ENCODE measurements at places on chromosomes 2 and 18. TPM values are rescaled to one million over a fixed set of nuclear protein-coding genes. Genes with fewer than 3 reads are reported as not detected.

GRCh38 chr18:60698901-60699300, 326.3 kb upstream of the MC4R start:
- no peak for DNase-seq

DNA sequence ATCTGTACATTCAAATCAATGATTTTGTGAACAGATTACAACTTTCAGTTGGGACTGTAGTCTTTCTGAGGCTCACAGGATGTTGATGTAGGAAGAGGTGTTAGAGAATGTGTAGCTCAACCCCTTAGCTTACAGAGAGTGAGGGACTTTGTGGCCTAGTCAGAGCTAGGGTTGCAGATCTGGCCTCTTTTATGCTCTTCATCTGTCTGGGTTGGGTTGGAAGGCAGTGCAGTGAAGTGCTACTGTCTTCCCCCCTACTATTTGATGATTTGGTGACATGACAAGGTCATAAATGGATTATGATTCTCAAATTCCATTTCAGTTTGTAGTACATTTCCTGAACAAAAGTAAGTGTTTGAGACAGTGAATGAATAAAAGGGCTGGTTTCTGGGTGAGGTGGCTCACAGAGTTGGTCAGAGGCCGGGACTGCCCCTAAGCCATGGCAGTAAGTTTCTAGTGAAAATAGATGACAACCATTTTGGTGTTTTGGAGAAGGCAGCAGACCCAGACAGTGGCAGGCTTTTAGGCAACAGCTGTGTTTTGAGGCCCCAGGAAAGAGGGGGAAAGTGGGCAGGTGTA, 21.6 kb downstream of the MAP4K4 start:
- DNase-seq: peak; percentile 67

DNA sequence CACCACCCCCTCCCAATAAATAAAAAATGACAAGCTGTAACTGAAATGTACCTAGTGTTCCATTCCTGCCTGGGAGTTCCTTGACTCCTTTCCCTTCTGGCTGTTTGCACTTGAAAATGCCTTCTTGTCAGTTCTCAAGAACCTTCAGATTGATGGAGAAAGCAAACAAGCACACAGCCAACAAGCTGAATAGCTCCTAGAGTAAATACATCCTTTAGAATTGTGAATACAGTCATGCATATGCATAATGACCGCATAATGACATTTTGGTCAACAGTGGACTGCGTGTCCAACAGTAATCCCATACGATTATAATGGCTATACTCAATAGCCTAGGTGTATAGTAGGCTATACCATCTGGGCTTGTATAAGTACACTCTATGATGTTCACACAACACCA, 97.0 kb downstream of the LYPD6 start:
- DNase-seq: no peak

- DNase-seq: no peak
Measured at GRCh38 chr18:48929941-48930713, 20.6 kb downstream of the SMAD7 start.

- no peak for DNase-seq
Measured at GRCh38 chr2:217990791-217991465, 11.9 kb downstream of the TNS1 start.

- DNase-seq: peak; percentile 19
Measured at GRCh38 chr2:177332026-177332991, 60.3 kb upstream of the AGPS start.

GRCh38 chr2:164913011-164913410, 42.3 kb downstream of the SLC38A11 start:
- DNase-seq: no peak

GRCh38 chr2:199739413-199740110, 111.4 kb downstream of the FTCDNL1 start:
- peak; percentile 42 for DNase-seq

- no peak for DNase-seq
Measured at GRCh38 chr2:239911641-239912071, 113.5 kb downstream of the NDUFA10 start.

- no peak for DNase-seq
Measured at GRCh38 chr2:216540920-216541319, 42.3 kb downstream of the RPL37A start.

DNA sequence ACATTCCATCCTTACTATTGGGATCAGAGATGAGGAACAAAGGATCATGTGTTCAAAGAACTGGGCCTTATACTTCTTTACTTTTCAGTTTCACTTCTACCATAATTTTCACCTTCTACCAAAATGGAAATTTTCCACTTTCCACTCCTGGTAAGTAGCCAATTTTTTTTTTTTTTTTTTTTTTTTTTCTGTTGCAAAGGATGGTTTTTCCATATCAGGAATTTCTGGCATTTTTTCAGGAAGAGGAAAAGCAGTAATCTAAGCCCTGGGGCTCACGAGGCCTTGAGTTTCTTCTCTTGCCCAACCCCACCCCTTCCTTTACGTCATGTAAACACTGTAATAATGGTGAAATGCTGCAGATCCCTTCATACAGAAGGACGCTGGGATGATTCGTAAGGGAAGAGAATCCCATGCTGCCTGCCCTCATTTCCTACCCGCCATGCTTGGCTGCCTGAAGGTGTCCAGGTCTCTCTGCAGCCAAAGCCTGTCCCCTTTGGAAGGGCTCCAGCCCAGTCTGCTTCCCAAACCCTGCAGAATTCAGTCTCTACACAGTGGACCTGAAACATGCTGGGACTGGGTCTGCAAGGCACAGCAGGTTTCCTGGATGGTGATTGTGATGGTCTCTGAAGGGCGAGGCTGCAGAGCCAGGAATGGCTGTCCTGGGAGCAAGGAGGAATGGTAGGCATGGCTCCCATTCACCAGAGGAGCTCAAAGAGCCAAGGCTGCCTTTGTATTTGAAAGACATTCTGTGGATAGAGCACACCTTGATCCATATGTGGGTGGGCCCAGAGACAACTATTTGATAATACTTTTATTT, 57.0 kb downstream of the EFR3B start:
- no peak for DNase-seq

DNA sequence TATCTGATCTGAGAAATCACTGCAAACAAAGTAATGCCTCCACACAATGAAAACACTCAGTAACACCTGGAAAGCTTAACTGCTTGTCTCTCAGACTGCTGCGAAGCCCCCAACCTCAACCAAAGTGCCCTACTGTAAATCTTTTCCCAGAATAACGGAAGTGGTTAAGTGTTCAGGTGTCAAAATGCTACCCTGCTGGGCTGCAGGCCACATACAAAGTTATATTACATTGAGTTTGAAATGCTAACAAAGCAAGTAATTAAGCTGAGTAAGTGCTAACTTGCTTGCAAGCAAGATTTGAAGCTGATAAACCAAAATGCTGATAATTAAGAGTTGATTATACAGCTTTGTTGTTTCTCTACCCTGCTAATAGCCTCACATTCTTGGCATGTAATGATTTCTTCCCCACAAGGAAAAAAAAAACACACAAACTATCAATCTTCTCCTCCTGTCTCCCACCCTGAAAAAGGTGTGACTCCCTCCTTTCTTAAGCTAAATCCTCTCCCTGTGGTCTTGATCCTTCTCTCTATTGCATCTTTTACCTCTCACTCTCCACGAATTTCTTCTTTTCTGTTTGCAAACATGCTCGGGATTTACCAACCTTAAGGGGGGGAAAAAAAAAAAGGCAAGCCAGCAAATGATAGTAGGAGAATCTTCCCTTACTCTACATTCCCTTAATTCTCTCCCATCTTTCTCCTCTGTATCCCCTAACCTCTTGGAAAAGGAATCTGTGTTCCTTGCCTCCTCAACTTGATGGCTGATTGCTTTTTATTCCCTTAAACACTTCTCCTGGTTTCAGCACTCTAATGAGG, 266.8 kb upstream of the SIX3 start:
- no peak for DNase-seq

DNA sequence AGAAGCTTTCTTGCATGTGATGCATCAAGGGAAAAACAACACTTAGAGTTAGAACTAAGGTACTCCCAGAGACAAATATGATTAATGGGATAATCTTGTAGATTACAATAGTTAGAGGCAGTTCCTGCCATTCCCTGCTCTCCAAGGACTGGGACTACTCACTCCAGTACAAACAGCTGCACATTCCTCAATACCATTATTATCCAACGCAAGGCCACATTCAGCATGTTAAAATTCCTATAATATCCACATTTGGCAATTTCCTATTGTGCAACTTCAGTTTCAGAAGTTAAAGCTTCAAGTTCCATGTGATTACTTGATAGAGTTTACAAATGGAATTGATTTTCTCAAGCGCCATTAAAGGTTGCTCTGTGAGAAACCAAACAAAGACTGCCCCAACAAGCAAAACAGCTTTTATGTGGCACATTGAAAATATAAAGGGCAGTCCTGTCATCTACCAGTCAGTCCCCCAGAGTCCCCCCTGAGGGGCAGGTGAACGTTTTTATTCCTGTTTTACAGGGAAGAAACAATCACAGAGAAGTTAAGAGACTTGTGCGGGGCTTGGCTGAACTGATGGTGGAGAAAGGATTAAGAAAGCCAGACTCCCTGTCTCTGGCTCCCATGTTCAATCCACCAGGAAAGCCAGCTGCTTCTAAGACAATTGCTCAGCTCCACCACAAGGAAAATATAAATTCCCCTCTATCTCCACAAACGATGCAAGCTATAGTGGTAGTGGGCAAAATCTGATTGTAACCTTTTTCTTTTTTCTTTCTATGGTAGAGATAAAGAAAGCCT, 72.6 kb downstream of the TXNL1 start:
- DNase-seq: no peak

CFAP53 gene
- total RNA-seq: 0.54 TPM

RAMP1 gene
- 0.24 TPM for total RNA-seq

LYPD1 gene
- not detected for total RNA-seq

TSPYL6 gene
- total RNA-seq: not detected

SERPINB13 gene
- not detected for total RNA-seq

RGPD4 gene
- total RNA-seq: 0.87 TPM

ANKRD44 gene
- total RNA-seq: 118 TPM

ASXL3 gene
- total RNA-seq: not detected

Data from activated naive CD8-positive, alpha-beta T cell treated with anti-CD3 and anti-CD28 coated beads for 36 hours (primary cell).